Peyer's patch (tissue), 4 donors: ENCODE measurements at places on chromosomes 4 and X. TPM values are rescaled to one million over a fixed set of nuclear protein-coding genes. Genes with fewer than 3 reads are reported as not detected.
A peak's percentile ranks its signal among the peaks of the same experiment; 100 is the strongest.

ITIH6 gene
- not detected for total RNA-seq

PABPC1L2A gene
- total RNA-seq = not detected

PCDH19 gene
- 0.66 TPM for total RNA-seq

RAB41 gene
- total RNA-seq = not detected

CT45A2 gene
- not detected for total RNA-seq

MRPL1 gene
- total RNA-seq = 17.5 TPM

P2RY8 gene
- 0.35 TPM for total RNA-seq

AFF1 gene
- total RNA-seq = 128 TPM

RAB9A gene
- total RNA-seq = 11.8 TPM

VCX2 gene
- not detected for total RNA-seq

CENPVL1 gene
- total RNA-seq = not detected

HHIP gene
- total RNA-seq = 8.4 TPM

MEPE gene
- not detected for total RNA-seq

SNX12 gene
- total RNA-seq = 62.7 TPM

GRCh38 chrX:119004920-119005524 is 30.6 kb downstream of the LONRF3 start:
- peak; percentile 77 for DNase-seq

- DNase-seq = no peak
Measured at GRCh38 chr4:123671636-123672404, 275.2 kb downstream of the SPRY1 start.

DNA sequence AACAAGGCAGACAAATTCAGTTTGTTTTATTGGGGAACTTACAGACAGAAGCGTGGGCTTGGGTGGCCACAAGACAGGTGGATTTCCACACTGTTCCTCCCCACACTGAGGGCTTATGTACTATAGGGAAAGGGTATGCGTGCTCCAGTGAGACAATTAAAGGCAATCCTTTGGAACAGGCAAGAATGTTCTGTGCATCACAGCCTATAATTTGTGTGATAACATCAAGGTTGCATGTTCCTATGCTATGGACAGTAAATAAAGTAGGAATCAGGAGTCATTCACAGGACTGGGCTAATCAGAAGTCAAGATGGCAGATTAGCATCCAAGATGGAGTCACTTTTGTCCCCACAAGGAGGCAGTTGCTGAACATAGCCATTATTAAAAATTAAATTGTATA is 84.6 kb upstream of the TRIM2 start:
- no peak for DNase-seq

DNA sequence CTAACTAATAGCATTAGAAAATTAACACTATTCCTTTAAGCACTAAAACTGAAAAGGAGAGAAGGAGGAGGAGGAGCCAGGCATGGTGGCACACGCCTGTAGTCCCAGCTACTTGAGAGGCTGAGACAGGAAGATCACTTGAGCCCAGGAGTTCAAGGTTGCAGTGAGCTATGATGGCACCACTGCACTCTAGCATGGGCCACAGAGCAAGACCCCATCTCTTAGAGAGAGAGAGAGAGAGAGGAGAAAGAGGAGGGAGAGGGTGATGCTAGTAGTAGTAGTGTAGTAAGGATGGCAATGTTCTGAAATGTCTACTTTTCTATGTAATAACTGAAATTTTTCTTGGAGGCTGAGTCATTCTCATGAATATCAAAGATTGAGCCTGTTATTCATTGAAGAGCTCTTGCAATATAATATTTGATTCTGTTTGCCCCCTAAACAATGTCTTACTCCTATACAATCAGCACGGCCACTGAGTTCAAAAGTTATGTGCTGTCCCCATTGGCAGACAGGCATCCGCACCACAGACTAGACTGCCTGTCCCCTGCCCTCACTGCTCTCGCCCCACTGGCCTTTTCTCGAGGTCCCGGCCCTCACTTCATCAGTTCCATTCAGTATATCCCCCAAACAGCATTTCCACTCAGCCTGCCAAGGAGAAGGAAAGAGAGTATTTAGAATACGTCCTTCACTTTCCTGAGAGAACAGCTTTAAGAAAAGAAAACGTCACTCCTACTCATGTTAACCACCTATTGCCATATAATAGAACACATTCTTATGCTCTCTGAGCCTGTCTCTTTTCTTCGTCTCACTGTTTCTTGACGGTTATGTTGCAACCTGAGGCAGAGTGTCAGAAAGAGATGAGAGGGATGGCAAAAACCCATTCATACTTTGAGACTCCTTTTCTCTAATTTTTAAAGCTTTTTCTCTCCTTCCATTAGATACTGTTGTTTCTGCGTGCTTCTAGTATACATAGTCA is 238.1 kb downstream of the PALLD start:
- DNase-seq = no peak

- DNase-seq = no peak
Measured at GRCh38 chr4:24236532-24236931, 346.7 kb upstream of the PPARGC1A start.

GRCh38 chr4:81827577-81828202 is 356.0 kb upstream of the RASGEF1B start:
- DNase-seq = no peak

- no peak for DNase-seq
Measured at GRCh38 chr4:55001538-55001937, 123.9 kb downstream of the KDR start.

- no peak for DNase-seq
Measured at GRCh38 chrX:85419293-85419692, 39.8 kb upstream of the POF1B start.

DNA sequence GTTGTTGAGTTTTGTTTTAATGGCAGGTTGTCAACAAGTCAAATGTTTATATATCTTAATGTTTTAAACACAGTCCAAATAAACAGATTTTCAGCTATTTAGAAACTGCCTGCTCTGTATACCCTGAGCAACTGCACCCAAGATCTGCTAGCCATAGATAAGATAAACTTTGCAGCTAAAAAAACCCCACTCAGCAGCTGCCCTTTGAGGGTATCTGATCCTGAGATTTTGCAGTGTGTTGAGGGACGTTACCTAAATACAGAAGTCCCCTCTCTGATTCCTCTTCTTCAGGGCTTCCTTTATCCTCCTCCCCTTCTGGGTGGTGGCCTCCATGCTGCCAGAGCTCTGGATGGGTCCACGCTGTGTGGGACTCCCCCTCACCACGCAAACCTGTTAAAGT is 11.0 kb upstream of the FGG start:
- DNase-seq = no peak

DNA sequence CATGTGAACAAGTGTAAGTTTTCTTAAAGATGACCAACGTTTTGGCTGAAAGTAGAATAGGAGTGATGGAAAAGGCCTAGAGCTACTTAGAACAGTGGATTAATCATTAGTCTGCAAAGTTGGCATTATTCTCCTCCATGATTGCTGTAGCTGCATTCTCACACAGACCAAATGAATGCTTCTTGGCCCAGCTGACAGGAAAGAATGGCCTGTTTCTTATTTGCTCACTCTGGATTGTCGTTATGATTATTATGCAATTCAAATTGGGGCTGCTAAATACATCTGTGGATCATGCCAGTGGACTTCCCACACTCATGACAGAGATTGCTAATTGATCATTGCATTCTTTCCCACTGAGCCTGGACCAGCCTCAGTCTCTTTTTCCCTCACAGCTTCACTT is 285.0 kb downstream of the STIM2 start:
- no peak for DNase-seq

DNA sequence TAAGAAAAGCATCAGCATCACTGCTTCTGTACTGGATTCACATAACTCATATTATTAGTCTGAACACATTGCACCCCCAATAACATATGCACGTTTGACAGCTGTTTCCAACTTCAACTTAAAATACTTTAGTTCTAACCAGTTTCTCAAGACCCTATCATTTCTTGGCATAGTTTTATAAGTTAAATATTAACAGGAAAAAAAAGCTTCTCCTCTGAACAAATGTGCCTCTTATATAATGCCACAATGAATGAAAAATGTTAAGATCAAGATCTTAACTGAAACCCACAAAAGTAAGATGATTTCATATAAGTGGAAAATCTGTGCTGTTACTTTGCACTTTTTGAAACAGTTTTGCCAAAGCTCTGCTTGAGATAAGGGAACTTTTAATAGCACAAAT is 652.8 kb upstream of the FAM241A start:
- no peak for DNase-seq

GRCh38 chr4:125313497-125313896 is 1.3 kb upstream of the FAT4 start:
- DNase-seq = no peak

GRCh38 chrX:132821974-132822633 is 136.3 kb downstream of the HS6ST2 start:
- no peak for DNase-seq

- DNase-seq = no peak
Measured at GRCh38 chr4:9927341-9928007, 93.8 kb downstream of the SLC2A9 start.

DNA sequence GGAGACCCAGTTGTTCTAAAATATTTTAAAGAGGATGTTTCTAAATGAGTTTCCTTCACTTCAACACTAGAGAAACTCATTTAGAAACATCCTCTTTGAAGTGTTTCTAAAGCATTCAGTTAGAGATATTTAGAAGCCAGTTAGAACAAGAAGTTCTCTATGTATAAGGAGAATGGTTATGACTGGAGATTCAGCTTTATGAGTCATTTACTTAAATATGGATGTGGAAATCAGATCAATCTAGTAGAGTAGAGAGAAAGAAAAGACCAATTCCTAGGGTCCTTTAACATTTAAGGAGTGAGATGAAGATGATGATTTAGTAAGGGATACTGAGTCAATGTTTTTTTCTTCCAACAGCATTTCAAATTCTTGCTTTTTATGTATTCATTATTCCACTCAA is 234.1 kb downstream of the GRXCR1 start:
- no peak for DNase-seq

DNA sequence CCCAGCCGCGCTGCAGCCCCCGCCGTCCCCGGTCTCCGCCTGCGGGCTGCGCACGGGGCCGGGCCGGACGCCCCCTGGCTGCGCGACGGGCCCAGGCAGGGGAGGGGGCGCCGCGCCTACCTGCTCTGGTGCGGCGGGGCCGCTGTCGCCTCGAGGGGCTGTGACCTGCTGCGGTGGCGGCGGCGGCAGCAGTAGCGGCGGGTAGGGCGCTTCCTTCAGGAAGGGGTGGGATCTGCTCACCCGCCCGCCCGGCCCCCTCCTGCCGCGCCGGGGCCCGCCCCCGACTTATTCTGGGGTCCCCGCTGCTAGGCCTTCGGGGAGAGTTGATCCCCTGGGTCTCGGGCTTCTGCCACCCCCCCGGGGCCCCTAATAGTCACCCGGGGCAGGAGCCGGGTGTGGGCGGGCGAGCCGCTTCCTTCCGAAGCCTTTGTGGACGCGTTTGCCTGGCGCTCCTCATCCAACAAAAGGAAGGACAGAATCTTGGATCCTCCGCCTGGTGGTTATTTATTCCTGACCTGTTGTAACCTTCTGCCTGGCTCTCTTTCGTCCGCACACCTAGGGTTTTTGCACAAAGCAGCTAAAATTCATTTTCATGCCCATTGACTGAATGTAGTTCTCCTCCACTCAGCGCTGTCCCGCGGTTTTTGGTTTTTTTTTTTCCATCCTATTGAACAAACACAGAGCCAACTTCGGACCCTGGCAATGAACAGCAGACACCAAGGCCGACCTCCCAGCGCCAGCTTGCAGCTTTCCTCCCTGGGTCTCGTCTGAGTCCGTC is at the start of gene TMEM150C:
TMEM150C (minus strand) TSS at position 203 of the 778 bp plus-strand sequence. CDS start 57,331 bp downstream, outside the sequence.
- DNase-seq = no peak

GRCh38 chr4:1982124-1983052 is 26.4 kb downstream of the NELFA start:
- peak; percentile 66 for DNase-seq

DNA sequence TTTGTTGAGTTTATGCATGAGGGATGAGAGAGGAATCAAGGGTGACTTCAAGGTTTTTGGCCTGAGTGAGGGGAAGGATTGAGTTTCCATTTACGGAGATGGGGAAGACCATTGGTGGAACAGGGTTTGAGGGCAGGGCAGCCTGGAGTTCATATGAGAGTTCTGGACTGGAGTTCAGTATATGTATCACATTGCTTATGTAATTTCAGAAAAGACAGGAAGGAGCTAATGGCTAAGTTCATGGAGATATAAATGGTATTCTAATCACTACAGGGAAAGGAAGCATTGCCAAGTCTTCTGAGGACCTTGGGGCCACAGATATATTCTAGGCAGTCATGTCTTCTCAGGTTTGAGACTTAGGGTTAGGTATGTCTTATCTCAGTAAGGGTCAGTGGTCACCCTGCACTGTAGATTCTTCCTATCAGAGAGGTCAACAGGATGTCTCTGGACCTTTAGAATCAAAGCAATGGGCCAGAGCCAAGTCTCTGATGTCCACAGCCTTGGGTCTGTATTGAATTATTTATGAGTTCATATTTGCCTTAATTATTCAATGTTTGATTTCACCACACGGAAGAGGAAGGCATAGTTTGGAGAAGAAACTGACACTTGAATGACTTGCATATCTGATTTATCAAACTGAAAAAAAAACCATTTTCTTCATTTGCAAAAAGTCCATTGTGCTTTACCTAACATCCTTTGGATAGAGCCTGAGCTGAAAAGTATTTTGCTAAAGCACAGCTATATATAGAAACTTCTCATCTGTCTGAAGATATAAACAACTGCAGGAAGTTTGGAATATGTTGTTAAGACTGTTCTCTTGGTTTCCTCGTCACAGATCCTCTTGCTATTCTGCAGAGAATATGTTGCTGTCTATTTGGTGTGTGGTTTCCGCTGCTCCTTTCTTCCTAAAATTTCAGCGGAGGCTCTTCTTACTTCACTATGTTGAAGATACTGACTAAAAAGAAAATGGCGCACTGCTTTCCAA is 139.5 kb downstream of the PDGFRA start:
- DNase-seq = no peak

DNA sequence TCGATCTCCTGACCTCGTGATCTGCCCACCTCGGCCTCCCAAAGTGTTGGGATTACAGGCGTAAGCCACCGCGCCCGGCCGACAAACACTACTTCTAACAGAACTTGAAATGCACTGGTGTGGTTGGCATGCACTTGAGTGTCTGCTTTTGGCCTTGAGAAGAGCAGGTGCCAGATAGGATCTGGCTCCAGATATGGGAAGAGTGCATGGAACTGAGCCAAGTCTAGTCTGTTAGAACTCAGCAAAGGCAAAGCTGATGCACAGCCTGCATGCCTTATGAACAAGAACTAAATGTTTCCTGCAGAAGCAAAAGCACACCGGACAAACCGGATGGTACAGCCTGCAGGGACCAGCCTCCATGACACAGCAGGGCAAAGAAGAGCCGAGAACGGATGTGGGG is 35.1 kb upstream of the TBL1X start:
- DNase-seq = no peak

GRCh38 chrX:53004811-53005210 is 43.8 kb upstream of the GPR173 start:
- DNase-seq = no peak

DNA sequence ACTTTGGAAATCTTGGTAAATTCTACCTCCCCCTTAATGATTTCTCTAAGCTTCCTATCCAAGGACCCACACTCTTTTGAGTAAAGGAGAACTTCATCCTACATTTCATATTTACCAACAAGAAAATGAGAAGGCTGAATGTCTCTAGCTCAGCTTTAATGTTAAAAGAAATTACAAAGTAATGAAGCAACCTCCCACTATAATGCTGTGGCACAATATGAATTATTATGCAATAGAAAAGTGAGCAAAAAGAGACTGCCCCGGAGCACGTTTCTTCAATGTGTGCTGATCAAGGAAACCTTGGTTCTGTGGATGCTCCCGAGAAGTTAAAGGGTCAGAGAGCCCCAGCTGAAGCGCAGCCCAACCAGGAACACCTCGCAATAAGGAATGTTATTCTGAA is 9.1 kb upstream of the TBC1D1 start:
- DNase-seq = no peak

GRCh38 chr4:86961605-86962295 is 26.9 kb downstream of the AFF1 start:
- no peak for DNase-seq

- no peak for DNase-seq
Measured at GRCh38 chr4:184684491-184685189, 35.1 kb downstream of the PRIMPOL start.

- no peak for DNase-seq
Measured at GRCh38 chrX:34999702-35000101, 57.1 kb downstream of the FAM47B start.
